ENCODE measurements at places on chromosomes 7 and 10.

DNA sequence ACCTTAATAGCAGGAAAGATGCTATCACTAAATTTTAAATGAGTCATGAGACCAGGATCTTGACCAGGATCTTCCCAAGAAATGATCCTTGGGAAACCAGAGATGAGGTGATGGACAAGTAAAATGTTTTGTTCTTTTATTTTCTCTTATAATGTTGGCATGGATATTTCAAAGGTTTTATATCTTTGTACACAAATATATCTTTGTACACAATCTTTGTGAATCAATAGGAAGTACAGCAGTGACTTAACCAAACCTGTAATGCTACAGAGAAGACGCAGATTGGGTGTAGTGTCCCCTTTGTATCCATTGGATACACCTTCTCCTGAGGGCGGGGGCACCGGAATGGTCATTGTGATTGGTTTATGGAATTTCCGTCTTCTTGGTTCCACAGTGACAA is 180.1 kb upstream of the CCDC6 start:
- DNase-seq: no peak

GRCh38 chr7:150898475-150899011 is 46.2 kb downstream of the AOC1 start:
- DNase-seq: peak; percentile 86

- DNase-seq: peak; percentile 14
Observed at GRCh38 chr7:128783143-128783861, 7.7 kb upstream of the OPN1SW start.

DNA sequence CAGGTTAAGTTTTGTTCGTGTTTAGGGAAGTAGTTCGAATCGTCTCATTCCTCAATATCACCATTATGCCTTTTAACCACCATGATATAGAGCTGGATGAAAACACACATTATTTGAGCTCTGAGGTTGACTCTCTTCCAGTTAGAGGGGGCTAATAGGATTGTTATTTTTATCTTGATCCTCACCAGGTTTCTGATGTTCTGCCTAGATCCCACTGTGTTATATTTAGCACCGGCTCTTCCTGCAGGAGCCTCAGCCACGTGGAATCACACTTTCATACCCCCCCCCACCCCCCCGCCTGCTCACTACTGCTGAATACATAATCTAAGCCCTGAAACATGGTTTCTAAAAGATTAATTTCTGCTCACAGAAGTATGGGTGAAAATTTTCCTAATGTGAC is 88.3 kb downstream of the NRCAM start:
- DNase-seq: no peak

Data from activated CD4-positive, alpha-beta T cell treated with anti-CD3 and anti-CD28 coated beads, Interleukin-2, amount 50 U/mL, for 48 hours (primary cell).